Stimulated activated CD8-positive, alpha-beta memory T cell treated with anti-CD3 and anti-CD28 coated beads, Interleukin-4, amount 100 ng/mL, for 4 hours (primary cell): ENCODE measurements at places on chromosomes 16 and 17.

- no peak for DNase-seq
Measured at GRCh38 chr17:46984341-46984740, 5.3 kb upstream of the RPRML start.

- peak; percentile 39 for DNase-seq
Measured at GRCh38 chr17:46212634-46213435, 19.6 kb upstream of the KANSL1 start.

DNA sequence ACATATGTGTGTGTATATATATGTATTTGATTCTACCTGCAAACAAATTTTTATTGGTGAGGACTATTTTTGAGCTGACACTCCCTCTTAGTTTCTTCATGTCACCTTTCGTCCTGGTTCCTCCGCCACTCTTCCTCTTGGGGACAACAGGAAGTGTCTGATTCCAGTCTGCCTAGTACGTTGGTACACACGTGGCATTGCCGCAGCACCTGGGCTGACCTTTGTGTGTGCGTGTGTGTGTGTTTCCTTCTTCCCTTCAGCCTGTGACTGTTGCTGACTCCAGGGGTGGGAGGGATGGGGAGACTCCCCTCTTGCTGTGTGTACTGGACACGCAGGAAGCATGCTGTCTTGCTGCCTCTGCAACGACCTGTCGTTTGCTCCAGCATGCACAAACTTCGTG lies 29.4 kb upstream of the CACNG5 start:
- DNase-seq: no peak

DNA sequence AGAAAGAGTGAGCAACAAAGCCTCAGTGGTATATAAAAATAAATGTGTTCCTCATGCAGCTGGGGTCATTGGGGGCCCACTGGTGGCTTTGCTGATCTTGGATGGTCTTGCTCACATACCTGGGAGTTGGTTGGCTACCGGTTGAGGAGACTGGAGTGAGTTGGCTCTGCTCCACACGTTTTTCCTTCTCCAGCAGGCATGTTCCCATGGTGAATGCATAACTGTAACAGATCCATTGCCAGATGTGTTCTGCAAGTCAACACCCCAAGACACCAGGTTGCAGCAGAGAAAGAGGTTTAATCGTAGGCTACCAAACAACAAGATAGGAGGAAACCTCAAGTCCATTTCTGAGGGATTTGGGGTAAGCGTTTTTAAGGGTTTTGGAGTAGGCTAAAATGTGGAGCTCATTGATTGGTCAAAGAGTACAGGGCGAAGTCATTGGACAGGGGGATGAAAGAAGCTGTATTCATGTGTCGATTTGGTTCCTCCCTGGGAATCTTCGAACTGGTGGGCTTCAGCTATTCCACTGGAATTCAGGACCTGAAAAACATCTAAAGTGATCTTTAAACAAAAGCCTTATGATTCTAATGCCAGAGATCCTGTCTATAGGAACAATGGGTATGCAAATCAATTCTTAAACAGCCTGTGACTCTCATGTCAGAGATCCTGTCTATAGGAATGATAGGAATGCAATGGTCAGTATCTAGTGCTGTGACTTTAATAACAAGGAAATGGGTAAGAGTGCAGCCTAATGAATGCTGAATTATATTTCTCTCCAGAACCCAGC lies 467.5 kb upstream of the C16orf82 start:
- DNase-seq: no peak
